ENCODE measurements at places on chromosomes 11 and 22. TPM values are rescaled to one million over a fixed set of nuclear protein-coding genes. Genes with fewer than 3 reads are reported as not detected.

The DRD2 gene
- 3.3 TPM for total RNA-seq

The OR52H1 gene
- total RNA-seq = not detected

The RHOD gene
- total RNA-seq = 2.6 TPM

The GALNT18 gene
- total RNA-seq = 0.64 TPM

The ZNRF3 gene
- total RNA-seq = 2.5 TPM

The ILK gene
- total RNA-seq = 152 TPM

The LGR4 gene
- 28.0 TPM for total RNA-seq

Measured in M059J (cell line).